ENCODE measurements at places on chromosomes 4 and X.

- no peak for DNase-seq
Measured at GRCh38 chrX:19650996-19651395, 135.7 kb upstream of the MAP3K15 start.

- peak; percentile 91 for DNase-seq
Measured at GRCh38 chr4:149409146-149409545, 406.5 kb downstream of the IQCM start.

GRCh38 chr4:144733566-144733965 lies 87.6 kb downstream of the HHIP start:
- DNase-seq = no peak

- DNase-seq = no peak
Measured at GRCh38 chr4:52054254-52054653, 3.1 kb downstream of the SPATA18 start.

DNA sequence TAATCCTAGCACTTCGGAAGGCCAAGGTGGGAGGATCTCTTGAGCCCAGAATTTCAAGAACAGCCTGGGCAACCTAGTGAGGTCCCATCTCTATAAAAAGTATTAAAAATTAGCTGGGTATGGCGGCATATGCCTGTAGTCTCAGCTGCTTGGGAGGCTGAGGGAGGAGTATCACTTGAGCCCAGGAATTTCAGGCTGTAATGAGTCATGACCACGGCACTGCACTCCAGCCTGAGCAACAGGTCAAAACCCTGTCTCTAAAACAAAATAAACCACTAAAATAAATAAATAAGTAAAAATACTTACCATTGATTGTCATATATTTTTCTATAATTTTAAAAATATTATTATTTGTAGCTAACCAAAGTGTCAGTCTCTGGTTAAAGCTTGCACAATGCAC lies 315.6 kb upstream of the SMIM31 start:
- DNase-seq = no peak

DNA sequence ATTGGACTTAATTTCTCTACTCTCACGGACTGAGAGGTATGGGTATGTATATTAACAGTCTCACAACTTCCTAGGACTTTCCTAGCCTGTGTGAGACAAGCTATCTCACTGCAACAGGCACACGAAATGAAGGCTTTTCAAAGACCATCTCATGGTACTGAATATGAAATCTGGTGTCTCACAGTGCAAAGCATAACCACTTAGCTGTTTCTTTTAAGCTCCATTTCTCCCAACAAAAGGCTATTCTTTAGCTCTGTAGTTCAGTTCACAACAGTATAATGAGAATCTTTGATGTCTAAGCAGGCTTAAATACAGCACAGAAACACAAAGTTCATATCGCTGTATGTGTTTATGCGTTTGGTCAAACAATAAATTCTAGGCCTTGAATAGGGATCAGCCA lies 116.2 kb upstream of the PCDH18 start:
- DNase-seq = no peak

- no peak for DNase-seq
Measured at GRCh38 chrX:34657726-34658070, 613 bp upstream of the TMEM47 start.

- no peak for DNase-seq
Measured at GRCh38 chrX:104566681-104567501, 892 bp downstream of the IL1RAPL2 start.

DNA sequence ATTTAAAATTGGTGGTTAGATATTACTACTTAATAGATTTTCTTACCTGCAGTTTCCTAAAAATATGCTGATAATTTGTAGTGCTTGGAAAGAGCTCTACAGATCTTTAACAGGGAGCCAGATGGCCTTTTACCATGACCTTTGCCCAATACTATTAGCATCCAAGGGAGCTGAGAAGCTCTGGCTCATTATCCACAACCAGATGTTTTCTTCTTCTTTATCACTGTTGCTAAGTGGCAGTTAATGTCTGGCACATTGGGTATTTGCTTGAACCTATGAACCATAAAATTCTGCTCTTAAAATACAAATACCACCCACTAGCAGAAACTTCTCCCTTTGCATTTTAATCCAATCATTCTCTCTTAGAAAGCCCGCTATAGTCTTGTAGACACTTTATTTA lies 1480.3 kb downstream of the C4orf33 start:
- no peak for DNase-seq

DNA sequence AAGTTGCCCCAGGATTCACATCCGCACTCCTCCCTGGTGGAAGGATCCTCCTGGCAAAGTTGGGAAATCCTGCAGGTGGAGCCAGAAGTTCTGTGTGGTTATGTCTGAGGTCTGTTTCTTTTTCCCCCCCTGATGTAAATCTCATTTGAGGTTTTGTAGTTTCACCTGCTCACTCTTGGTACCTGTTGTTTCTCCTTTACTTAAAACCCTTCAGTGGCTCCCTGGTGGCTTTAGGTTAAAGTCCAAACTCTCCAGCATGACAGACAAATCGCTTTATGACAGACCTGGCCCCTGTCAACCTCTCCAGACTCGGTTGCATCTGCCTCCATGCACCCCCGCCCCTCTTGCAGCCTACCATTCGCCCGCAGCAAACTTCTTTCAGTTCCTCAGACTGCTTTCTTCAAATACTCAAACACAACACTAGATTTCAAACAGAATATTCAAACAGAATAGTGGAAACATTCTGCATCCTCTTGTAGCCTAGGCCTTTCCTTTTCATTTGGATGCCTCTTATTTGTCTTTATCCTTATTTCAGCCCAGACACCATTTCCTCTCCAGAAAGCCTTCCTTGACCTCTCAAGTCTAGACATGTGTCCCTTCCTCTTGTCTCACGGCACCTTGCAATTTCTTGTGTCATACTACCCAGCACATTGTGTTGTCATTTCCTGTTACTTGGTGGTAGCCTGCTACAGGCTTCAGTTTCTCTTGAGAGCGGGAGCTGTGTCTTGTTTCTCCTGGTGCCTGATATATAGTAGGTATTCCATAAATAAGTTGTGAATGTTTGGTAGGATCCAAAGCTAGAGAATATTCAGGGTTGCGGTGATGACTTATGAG lies 24.8 kb downstream of the IL13RA1 start:
- DNase-seq = no peak

- no peak for DNase-seq
Measured at GRCh38 chr4:87912164-87913004, 63.1 kb upstream of the SPP1 start.

GRCh38 chr4:86554646-86555045 lies 39.5 kb upstream of the PTPN13 start:
- DNase-seq = no peak

DNA sequence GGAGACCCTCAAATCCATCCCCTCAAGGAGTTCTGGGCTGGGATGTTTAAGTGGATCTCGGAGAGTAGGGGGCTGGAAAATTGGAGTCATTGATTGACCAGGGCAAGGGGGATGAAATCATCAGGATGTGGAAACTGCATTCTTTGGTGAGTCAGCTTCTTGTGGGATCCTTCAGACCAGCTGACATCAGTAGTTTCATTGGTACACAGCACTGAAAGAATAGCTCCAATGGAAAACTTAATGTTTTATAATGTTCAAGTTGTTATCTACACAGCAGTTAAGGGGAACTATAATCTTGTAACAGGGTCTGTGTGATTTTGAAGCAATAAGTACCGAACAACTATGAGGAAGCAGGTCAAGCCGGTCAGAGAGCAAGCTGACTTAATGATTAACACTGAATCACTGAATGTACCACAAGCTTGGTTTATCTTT lies 506.1 kb downstream of the RPA4 start:
- peak; percentile 56 for DNase-seq

- DNase-seq = no peak
Measured at GRCh38 chrX:150326541-150327247, 36.4 kb upstream of the MAMLD1 start.

- no peak for DNase-seq
Measured at GRCh38 chrX:131801066-131801465, 222.0 kb upstream of the STK26 start.

GRCh38 chr4:180512801-180513475 lies 1730.3 kb upstream of the TENM3 start:
- no peak for DNase-seq

DNA sequence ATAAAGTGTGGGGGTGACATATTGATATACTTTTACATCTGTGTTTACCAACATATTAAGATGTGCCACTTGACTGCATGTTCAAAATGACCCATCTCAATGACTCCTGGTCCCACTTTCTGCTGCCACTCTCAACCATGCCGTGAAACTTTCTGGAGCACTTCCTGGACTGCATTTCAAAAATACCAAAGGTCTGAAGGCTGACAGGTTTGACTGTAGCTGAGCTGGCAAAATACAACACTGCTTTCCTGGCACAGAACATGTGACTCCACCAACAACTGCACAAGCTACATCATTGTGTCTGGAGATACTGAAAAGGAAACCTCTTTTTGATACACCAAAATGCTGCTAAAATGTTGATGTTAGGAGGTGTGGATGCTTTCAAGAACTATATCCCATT lies 184.8 kb downstream of the UNC5C start:
- no peak for DNase-seq

All from HS-5 (cell line).